ENCODE measurements at places on chromosomes 6 and 20. TPM values are rescaled to one million over a fixed set of nuclear protein-coding genes. Genes with fewer than 3 reads are reported as not detected.

Gene IL17A
- total RNA-seq: not detected

DNA sequence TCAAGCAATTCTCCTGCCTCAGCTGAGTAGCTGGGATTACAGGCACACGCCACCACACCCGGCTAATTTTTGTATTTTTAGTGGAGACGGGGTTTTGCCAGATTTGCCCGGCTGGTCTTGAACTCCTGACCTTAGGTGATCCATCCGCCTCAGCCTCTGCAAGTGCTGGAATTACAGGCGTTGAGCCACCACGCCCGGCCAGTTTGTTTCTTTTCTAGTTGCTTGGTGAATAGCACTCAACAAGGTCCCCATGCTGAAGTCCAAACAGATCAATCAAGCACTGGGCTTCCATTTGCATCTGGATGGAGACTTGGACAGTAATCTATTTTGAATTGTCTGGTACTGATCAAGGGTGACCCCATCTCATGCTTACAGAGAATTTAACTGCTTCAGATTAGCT is 108.9 kb upstream of the FOXO3 start:
- no peak for DNase-seq
- H3K36me3 ChIP-seq: no peaks in the 10 kb centered on the region

DNA sequence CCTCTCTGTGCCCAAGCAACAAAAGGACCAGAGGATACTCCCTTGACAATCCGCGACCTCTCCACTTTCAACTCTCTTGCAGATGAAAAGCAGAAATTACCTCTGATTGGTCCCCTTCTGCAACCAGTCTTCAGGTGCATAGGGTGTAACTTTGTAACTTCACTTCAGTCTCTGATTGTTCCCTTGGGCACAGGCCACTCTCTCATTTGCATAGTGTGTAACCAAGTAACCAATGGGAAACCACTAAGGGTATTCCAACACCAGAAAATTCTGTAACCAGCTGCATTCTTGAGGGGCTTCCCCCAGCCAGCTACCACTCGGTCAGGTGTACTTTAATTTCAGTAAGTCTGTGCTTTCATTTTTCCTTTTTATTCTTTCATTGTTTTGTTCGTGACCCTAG is 4.4 kb upstream of the RAET1L start:
- no peak overlapping the region for H3K27ac ChIP-seq
- H3K36me3 ChIP-seq: no peaks in the 10 kb centered on the region
- DNase-seq: no peak
- peaks cover 11% of the 10 kb centered on the region for H3K27me3 ChIP-seq

GRCh38 chr20:389220-389619 is 8.7 kb downstream of the TRIB3 start:
- H3K4me1 ChIP-seq: no peaks in the 10 kb centered on the region
- H3K36me3 ChIP-seq: peaks cover 23% of the 10 kb centered on the region
- H3K4me3 ChIP-seq: no peak overlapping the region
- no peak overlapping the region for H3K27ac ChIP-seq

DNA sequence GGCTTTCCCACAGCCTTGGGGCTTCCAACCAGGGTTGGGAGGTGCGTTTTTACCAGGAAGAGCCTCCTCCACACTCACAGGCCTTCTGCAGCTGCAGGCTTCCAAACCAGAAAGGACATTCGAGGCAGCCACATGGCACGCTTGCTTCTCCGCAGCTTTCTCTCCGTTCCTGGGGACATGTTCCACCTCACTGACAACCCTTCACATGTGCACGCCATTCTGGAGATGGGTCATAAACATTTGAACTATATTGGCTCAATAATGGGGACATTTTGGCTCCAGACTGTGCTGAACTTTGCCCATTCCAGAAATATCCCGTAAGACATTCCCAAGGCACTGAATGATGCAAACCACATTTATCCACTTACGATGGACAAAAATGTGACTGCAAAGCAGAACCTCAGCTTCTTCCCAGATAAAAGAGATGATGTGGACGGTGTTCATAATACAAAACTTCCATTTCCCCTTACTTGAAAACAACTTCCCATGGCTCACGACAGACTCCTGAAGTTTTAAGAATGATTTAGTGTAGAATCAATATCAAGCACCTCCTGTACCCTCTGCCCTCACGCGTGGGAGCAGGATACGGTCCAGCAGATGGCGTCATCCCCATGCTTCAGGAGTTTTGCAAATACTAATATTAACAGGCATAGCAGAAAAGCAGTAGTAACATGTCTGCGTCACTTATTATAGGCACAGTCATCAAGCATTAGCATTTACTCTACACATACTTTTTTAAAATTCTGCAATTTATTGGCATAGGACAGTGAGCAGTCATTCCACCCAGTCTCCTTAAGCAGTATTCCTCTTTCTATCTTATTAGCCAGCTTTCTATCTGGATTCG is 25.4 kb upstream of the FOXF2 start:
- DNase-seq: no peak
- H3K36me3 ChIP-seq: no peaks in the 10 kb centered on the region
- no peak overlapping the region for H3K4me3 ChIP-seq
- H3K27me3 ChIP-seq: no peaks in the 10 kb centered on the region
- no peaks in the 10 kb centered on the region for H3K4me1 ChIP-seq

Gene GCM1
- total RNA-seq: not detected

Gene C6orf15
- not detected for total RNA-seq

- no peak for DNase-seq
- H3K27me3 ChIP-seq: no peaks in the 10 kb centered on the region
- no peak overlapping the region for H3K27ac ChIP-seq
- H3K4me3 ChIP-seq: no peak overlapping the region
- H3K36me3 ChIP-seq: no peaks in the 10 kb centered on the region
Measured at GRCh38 chr6:25928562-25929324, 1.7 kb downstream of the SLC17A2 start.

GRCh38 chr6:165268987-165269386 is 40.4 kb downstream of the C6orf118 start:
- H3K4me3 ChIP-seq: no peak overlapping the region
- no peaks in the 10 kb centered on the region for H3K36me3 ChIP-seq
- no peaks in the 10 kb centered on the region for H3K27me3 ChIP-seq
- DNase-seq: no peak

DNA sequence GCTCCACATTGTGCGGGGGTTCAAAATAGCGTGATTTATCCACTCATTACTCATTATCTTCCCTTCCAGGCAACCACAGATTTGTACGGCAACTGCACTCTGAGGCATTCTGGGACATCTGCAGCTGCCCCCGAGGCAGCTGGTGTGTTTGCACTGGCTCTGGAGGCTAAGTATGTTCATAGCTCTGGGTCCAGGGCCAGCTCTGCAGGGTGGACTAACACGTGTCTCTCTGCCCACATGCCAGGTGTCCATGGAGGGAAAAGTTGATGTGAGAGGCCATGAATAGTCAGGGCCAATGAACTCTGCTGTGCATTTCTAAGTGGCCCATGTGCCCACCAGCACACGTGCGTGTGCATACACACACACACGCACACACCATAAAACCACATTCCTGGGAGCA is 74.9 kb downstream of the BFSP1 start:
- H3K4me1 ChIP-seq: no peaks in the 10 kb centered on the region
- H3K27me3 ChIP-seq: no peaks in the 10 kb centered on the region
- no peaks in the 10 kb centered on the region for H3K36me3 ChIP-seq
- no peak overlapping the region for H3K27ac ChIP-seq
- DNase-seq: no peak
- H3K4me3 ChIP-seq: no peak overlapping the region

Gene FOXF2
- total RNA-seq: not detected

DNA sequence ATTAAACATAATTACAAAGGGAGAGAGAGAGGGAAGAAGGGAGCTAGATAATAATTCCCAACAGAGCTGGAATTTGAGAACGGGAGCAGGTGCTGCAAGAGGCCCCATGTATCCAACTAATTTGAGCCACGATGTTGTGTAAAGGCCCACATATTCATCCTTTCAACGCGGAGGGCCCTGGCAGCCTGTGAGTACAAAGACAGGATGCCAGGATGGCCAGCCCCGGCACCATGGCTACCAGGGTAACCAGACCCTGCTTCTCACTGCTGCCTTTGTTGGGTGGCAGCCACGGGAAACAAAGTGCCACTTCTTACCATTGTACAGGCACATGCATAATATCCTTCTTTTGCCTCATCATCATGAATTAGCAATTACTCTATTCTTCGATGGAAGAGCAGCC is 492.0 kb upstream of the NRSN1 start:
- H3K4me1 ChIP-seq: no peaks in the 10 kb centered on the region
- no peaks in the 10 kb centered on the region for H3K36me3 ChIP-seq
- no peak for DNase-seq

GRCh38 chr6:4910037-4910760 is 93.6 kb downstream of the RPP40 start:
- no peak for DNase-seq
- no peaks in the 10 kb centered on the region for H3K27me3 ChIP-seq
- H3K27ac ChIP-seq: no peak overlapping the region
- H3K4me1 ChIP-seq: peaks cover 23% of the 10 kb centered on the region

DNA sequence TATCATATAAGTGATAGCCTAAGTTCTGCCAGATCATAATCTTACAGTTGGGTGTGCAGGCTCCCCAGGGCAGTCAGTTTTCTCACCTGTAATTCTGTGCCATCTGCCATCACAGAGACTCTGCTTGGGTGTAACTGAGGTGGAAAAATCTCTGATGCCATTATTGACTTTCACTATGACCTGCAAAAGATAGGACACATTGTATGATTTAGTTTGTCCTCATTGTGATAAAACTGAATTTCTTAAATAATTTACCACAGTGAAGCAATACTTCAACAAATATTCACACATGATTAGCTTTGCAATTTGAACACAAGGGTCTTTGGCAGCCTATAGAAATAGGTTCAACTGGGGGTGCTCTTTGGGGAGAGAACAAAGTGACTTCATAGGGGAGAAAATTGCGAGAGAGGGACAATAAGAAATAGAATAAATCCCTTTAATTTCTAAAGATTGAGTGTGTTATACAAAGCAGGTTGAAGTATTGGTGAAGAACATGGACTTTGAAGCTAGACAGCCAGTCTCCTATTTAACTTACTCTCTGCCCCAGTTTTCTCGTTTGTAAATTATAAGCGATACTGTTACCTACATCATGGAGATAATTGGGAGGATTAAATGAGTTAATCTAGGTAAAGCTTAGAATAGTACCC is 27.3 kb downstream of the FAM229B start:
- H3K36me3 ChIP-seq: no peaks in the 10 kb centered on the region
- no peak overlapping the region for H3K27ac ChIP-seq
- no peak overlapping the region for H3K4me3 ChIP-seq
- H3K27me3 ChIP-seq: no peaks in the 10 kb centered on the region
- DNase-seq: no peak

- H3K4me1 ChIP-seq: peaks cover 27% of the 10 kb centered on the region
- DNase-seq: peak; percentile 22
- H3K4me3 ChIP-seq: no peak overlapping the region
- H3K27me3 ChIP-seq: no peaks in the 10 kb centered on the region
- no peaks in the 10 kb centered on the region for H3K36me3 ChIP-seq
Measured at GRCh38 chr6:169807229-169807628, 55.8 kb downstream of the ERMARD start.

- H3K27me3 ChIP-seq: no peaks in the 10 kb centered on the region
- H3K4me1 ChIP-seq: peaks cover 14% of the 10 kb centered on the region
- no peak for DNase-seq
- H3K4me3 ChIP-seq: no peak overlapping the region
- no peaks in the 10 kb centered on the region for H3K36me3 ChIP-seq
Measured at GRCh38 chr6:34522761-34523160, 33.4 kb downstream of the SPDEF start.

- no peak overlapping the region for H3K27ac ChIP-seq
- H3K4me3 ChIP-seq: no peak overlapping the region
- no peaks in the 10 kb centered on the region for H3K27me3 ChIP-seq
- no peaks in the 10 kb centered on the region for H3K4me1 ChIP-seq
Measured at GRCh38 chr6:98323605-98324004, 510.8 kb upstream of the POU3F2 start.

Gene FKBP1A
- 253 TPM for total RNA-seq

Gene CST5
- total RNA-seq: not detected

Gene CDSN
- total RNA-seq: not detected

Data from naive thymus-derived CD4-positive, alpha-beta T cell (primary cell).